ENCODE measurements at places on chromosomes 13 and 19.

GRCh38 chr19:41945135-41945766, 13.9 kb downstream of the RABAC1 start:
- no peak for DNase-seq

- no peak for DNase-seq
These were observed 11.2 kb upstream of the ZNF358 start for GRCh38 chr19:7504684-7505083.

DNA sequence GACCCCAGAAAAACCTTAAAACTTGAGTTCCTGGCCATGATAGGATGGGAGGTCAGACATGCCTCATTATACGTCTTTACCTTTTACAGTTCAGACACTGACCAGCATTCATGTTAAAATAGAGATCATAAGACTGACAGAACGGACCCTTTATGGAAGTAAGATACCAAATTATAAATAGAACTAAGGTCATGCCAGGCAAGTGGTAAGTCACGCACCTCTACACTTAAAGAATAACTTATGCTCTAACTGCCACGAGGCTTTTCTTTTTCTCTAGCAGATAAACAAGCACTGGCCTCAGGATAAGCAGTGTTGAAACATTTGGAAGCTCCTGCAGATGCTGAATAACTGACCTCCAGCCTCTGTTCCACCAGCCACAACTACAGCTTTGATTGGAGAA, 28.4 kb downstream of the GPR42 start:
- no peak for DNase-seq

DNA sequence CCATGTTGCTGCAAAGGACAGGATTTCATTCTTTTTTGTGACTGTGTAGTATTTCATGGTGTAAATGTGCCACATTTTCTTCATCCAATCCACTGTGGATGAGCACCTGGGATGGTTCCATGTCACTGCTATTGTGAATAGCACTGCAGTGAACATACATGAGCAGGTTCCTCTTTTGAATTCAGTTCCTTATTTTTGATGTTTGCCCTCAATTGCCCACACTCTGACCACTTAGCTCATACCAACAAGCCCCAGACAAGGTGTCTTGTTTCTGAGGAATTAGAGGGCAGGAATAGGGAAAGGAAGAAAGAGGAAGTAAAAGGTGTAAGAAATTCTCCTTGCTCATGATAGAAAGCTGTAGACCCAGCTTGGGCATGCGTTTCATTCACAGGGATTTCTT, 244.2 kb upstream of the ZNF507 start:
- no peak for DNase-seq

DNA sequence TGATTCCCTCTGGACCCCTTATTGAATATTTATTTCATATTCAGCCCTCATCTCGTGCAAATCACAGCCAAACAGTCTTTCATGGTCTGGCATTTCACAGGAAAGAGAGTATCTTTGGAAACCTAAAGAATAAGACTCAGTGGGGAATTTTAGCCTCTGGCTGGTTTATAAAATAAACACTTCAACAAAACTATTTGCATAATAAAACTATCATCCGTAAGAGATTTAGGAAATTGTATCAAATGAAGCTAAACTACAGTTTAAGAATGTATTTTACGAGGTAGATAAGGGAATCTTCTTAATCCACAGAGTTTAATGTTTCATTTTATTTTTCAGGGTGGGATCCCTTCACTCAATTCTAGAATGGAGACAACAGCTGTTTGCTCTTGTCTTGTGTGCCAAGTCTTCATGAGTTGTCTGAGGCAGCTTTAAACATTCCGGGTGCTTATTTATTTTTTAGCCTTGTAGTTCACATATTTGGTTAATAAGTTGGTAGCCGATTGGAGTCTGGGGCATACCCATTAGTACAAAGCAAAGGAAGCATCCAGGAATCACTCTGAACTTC, 634.4 kb upstream of the KLF12 start:
- DNase-seq, result no peak

Measured in NCI-H460 (cell line).